Activated T-helper 1 cell treated with anti-CD3 and anti-CD28 coated beads, Interleukin-2, amount 50 U/mL, for 16 hours (primary cell): ENCODE measurements at places on chromosomes 12 and 14.

DNA sequence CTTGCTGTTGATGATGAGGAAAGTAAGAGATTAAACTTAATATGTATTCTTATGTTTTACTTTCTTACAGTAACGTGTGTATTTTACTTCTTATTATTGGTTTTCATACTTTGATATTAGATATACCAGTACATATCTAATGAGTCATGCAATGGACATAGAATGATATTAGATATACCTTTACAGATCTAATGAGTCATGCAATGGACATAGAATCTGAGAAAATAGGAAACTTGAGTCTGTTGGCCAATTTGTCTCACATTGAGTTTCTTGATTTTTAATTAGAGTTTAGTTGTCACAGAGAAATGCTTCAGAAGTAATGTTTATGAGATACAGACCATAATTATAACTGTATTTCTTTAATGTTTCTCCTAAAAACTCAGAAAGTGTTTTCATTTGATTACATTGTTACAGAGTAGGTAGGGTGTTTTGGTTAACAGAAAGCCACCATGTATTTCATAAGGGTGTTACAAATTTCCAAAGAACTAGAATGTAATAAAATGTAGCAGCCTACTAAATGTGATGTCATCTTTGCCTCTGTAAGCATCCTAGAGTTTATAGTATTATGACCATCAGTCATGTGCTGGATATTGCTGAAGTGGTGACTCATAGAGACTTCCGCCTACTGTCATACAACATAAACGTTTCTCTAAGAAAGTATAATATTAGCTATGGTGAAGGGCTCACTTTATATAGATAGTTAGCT is 3.0 kb downstream of the GAS2L3 start:
- DNase-seq: no peak

GRCh38 chr12:113898466-113898865 is 67.7 kb downstream of the RBM19 start:
- no peak for DNase-seq

- DNase-seq: no peak
These were observed 905.4 kb downstream of the SLC16A7 start for GRCh38 chr12:60501124-60501729.

- DNase-seq: no peak
These were observed 203.8 kb downstream of the RASSF9 start for GRCh38 chr12:85632390-85632789.

DNA sequence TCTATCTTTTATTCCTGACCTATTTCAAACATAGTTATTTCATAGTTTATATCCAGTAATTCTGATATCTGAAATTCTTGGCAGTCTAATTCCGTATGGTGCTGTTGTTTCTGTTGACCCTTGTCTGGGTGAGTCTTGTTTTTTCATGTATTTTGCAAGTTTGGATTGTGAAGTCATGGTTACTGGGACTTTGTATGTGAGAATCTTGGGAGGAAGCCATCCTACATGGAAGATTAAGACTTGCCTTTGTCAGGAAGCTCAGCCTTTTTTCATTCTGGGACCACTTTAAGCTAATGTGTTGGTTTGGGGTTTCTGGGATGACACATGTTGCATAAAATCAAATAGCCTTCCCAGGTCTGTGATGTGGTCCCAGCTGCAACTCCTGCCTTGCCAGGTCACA is 191.6 kb upstream of the E2F7 start:
- DNase-seq: no peak

DNA sequence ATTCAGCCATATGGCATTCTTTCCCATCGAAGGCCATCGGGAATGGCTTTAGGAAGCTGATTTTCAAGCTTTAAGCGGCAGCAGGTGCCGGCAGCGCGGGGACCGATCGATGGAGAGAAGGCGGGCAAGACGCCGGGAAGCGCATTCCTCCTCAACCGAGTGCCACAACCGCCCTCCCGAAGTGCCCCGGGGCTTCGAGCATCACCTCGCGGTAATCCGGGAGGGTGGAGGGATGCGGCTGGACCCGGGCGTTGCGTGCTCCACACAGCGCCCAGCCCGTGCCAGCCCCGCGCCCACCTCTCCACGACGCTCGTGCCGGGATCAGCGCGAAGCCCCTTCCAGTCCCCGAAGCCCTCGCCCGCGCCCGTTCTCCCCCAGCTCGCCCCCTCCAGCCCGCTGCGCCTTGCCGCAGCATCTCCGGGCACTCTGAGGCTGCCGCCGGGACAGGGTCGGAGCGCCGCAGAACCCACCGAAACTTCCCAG is 3.2 kb downstream of the USP44 start:
- peak; percentile 2 for DNase-seq

DNA sequence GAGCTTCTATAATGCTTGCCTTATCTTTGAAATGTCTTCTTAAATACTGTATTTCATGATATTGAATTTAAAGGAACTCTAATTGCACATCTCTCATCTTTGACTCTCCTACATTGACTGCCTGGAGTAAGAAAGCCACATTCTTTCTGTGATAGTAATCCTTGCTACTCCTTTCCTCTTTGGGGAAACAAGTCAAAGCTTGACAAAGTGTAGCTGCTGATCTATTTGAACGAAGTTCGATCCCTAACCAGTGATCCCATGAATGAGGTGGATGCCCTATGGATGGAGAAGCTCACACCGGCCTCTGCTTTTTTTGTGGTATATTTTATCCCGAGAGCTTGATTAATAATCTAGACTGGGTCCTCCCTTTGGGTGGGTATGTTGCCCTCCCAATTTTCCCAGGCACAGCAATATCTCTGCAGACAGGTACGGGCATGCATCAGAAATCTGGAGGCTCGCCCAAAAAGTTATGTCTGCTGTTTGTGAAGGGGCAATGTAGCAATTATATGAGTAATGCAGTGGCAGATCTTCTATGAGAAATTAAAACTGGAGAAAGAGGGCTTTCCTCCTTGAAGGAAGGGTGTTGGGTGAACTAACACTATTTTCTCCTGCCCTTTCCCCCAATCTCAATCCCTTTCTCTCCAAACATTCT is 163.0 kb upstream of the FRMD6 start:
- no peak for DNase-seq

DNA sequence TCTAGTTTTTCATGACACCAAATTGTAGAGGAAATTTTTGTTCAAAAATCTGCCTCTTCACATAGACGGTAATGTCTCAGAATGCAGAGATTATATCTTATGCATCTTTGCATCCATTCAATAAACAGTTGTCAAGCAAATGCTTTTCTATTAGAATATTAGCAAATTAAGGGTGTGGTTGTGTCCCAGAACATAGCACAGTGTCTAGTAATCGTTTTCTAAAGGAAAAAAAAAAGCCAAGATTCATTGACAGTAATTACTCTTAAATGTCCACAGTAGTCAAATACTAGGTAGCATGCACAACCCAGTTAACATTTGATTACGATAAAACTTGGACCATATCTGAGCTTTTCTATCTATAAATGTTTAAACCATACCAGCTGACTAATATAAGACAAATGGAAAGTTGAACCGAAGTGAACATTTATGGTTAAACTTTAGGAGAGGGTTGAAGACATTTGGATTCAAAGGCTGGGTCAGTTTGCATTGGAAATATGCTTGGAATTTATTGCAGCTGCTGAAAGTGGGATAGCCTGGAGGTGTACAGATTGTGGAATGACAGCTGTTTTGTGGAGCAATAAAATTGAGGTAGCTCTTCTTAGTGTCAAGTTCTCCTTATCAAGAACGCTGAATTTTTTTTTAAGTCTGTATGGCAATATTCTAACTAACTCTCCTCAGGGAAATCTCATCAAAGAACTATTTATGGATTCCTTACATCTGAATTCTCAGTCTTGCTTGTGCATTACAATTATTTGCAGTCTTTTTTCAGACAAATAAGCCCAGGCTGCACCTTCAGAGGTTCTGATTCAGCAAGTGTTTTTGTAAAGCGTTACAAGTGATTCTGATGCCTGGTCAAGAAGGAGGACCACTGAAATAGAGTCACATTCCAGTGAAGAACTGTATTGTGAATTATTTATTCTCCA is 66.7 kb upstream of the ATP2B1 start:
- DNase-seq: no peak

GRCh38 chr12:108326254-108326750 is 12.8 kb downstream of the CMKLR1 start:
- DNase-seq: no peak

- DNase-seq: peak; percentile 65
These were observed at the start of gene ATP2B1 for GRCh38 chr12:89708565-89709156. Gene ATP2B1 (minus strand): TSS chr12:89708838. CDS start chr12:89655886, 52,952 bp downstream.

- no peak for DNase-seq
These were observed 553.1 kb upstream of the ATXN7L3B start for GRCh38 chr12:73984552-73984951.
